ENCODE measurements at places on chromosomes 6 and 20. TPM values are rescaled to one million over a fixed set of nuclear protein-coding genes. Genes with fewer than 3 reads are reported as not detected.

Gene ZNF292
- total RNA-seq = 35.0 TPM

DNA sequence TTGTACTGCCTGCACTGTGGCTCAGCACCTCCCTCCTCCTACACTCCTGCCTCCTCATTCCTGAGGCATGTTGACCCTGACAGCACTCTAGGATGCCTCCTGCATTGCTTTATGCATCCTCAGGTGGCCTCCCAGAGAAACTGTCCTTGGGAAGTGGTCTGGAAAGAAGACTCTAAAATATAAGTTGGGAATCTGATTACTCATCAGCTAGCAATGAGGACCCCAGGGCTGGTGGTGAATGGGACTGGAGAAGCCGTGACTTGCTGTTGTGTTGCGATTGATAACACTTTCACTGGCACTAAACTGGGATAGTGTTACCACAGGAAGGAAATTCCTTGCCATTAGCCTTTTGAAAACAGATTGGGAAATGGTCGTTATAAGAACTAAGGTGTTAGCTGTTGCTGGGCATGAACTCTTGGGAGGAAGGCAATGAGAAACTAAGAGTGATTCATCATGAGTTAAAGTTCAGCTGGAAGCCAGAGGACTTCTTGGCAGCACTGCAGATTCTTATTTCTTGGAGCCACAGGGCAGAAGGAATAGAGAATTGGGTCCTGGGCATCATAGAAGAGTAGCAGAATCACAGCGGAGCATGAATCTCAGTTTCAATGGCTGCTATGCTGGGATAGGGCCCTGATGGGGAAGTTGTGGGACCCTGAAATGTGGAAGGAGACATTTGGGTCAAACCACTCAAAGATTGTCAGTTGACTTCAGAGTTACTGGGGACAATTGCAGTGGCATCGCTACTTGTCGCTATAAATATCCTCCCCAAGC, 10.1 kb upstream of the SIRPD start:
- no peak for DNase-seq

Gene COL12A1
- total RNA-seq = 15.5 TPM

DNA sequence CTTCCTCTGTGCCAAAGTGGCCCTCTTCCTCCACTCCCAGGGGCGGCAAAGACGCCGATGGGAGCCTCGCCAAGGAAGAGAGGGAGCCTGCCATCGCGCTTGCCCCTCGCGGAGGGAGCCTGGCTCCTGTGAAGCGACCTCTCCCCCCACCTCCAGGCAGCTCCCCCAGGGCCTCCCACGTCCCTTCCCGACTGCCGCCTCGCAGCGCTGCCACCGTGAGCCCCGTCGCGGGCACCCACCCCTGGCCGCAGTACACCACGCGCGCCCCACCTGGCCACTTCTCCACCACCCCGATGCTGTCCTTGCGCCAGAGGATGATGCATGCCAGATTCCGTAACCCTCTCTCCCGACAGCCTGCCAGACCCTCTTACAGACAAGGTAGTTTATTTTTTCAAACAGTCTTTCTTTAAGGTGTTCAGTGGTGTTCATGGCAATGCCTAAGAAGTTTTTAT, 64.9 kb downstream of the FNDC1 start:
- no peak for DNase-seq

DNA sequence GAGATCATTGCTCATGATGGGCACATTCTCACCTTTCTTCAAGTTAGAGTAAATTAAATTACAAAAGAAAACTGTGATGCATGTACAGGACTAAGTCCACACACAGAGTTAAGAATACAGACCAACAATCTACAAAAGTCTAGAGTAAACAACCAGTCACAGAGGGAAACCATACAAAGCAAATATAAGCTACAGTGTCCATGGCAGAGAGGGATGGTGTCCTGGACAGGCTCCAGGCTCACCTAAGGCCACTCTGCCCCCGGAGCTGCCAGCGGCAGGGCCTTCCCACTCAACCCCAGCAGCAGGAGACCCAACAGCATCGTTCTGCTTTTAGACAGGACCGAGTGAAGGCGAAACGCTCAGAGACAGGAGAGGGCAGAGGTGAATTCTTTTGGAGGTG, 16.0 kb downstream of the PDE10A start:
- no peak for DNase-seq

GRCh38 chr20:34251619-34252018, 10.4 kb downstream of the ASIP start:
- DNase-seq = no peak

Gene CBLN4
- not detected for total RNA-seq

Gene LAMA2
- 119 TPM for total RNA-seq

DNA sequence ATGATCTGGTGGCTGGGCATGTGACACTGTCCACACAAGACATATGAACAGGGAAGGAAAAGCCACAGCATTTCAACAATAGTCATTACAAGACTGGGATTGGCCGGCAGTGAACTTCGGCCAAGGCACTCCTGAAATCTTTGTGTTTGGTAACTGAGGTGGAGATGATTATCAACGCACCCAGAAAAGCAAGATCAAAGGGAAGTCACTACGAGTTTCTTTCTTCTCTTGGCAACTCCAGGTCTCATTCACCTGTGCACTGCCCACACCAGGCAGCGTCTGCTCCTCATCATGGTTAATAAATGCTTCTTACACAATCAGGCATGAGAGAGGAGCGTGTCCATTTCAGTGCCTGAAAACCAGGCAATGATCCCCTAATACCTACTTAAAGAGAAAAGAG, 20.5 kb upstream of the FOXC1 start:
- no peak for DNase-seq

- DNase-seq = no peak
Measured at GRCh38 chr20:53586640-53587039, 7.0 kb downstream of the ZNF217 start.

Gene TULP1
- not detected for total RNA-seq

Gene RNF182
- total RNA-seq = not detected

Gene ALDH8A1
- not detected for total RNA-seq

DNA sequence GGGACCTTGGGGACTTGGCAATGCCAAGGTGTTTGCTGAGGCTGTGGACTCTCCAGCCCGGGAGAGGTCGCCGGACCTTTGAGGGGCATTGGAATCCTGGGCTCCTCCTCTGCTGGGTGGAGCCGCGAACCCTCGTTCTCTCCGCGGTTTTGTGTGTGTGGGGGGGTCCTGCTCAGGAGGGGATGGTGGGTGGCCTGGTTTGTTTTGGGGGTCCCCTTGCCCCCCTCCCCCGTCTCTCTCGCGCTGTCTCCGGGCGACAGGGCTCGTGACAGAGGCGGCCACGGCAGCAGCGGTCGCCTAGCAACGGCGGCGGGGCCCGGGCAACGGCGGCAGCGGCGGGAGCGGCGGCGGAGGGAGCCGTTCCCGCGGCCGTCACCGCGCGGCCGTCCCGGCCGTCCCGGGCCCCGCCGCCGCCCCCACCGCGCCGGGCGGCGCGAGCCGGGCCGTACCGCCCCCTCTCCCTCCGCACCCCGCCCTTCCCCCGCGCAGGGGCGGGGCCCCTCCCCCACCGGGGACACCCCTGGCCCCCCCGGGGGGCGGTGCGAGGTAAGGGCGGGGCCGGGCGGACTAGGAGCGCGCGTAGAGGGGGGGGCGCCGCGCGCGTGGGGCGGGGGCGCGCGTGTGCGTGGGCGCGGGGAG, 7.8 kb downstream of the SYNGAP1 start:
- DNase-seq = peak; percentile 79

DNA sequence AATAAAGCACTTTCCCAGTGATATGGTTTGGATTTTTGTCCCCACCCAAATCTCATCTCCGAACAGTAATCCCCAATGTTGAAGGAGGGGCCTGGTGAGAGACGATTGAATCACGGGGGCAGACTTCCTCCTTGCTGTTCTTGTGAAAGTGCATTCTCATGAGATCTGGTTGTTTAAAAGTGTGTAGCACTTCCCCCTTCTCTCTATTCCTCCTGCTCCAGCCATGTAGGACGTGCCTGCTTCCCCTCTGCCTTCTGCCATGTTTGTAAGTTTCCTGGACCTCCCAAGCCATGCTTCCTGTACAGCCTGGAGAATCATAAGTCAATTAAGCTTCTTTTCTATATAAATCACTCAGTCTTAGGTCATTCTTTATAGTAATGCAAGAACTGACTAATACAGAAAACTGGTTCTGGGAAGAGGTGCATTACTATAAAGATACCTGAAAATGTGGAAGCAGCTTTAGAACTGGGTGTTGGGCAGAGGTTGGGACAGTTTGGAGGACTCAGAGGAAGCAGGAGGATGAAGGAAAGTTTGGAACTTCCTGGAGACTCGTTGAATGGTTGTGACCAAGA, 7.4 kb downstream of the EPM2A start:
- no peak for DNase-seq

DNA sequence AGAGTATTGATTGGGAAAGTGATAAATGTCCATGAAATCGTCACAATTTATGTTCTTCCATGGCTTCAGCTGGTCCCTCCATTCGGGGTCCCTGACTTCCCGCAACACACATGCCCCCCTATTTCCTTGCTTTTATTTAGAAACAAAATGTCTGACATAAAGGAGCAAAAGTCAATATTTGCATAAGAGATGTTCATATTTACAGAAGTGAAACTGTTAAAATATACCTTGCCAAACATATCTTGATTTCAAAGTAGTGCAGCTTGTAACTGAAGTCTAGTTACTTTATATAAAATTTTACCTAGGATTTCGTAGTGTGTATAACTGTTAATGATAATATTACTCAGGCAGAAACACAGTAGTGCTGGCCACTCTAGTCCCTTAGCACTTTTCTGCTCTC, 548.9 kb upstream of the ADGRB3 start:
- DNase-seq = no peak

Gene KIAA1755
- total RNA-seq = 7.9 TPM

Gene SLCO4A1
- 15.5 TPM for total RNA-seq

Gene HLA-F
- total RNA-seq = 32.6 TPM
